Neural crest cell (in vitro differentiated cells): ENCODE measurements at places on chromosomes 2 and 18. TPM values are rescaled to one million over a fixed set of nuclear protein-coding genes. Genes with fewer than 3 reads are reported as not detected.

- H3K4me1 ChIP-seq = peaks cover 9% of the 10 kb centered on the region
- no peak for DNase-seq
- no peaks in the 10 kb centered on the region for H3K27me3 ChIP-seq
- H3K36me3 ChIP-seq = peaks cover 2% of the 10 kb centered on the region
Measured at GRCh38 chr18:703213-703967, 9.0 kb downstream of the ENOSF1 start.

DNA sequence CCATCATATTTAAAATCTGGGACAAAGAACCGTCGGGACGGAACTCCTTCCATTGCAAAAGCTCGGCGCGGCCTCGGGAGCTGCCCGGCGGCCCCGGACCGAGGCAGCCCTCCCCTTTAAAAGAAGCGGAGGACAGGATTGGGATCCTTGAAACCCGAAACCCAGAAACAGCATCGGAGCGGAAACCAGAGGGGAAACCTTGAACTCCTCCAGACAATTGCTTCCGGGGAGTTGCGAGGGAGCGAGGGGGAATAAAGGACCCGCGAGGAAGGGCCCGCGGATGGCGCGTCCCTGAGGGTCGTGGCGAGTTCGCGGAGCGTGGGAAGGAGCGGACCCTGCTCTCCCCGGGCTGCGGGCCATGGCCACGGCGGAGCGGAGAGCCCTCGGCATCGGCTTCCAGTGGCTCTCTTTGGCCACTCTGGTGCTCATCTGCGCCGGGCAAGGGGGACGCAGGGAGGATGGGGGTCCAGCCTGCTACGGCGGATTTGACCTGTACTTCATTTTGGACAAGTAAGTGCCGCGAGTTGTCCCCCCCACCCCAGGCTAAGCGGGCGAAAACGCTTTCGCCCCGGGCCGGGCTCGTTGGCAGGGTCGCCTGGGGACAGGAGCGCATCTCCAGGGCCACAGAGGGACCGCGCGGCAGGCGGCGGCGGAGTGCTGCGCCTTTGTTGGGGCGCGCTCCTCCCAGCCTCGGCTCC lies at the start of gene ANTXR1:
Gene ANTXR1, plus strand, starts transcription at position 38 of the 698 bp plus-strand sequence. Its CDS starts 321 bp downstream, at position 359.
- H3K4me1 ChIP-seq = peaks cover 31% of the 10 kb centered on the region
- peak; percentile 51 for DNase-seq
- H3K27me3 ChIP-seq = peaks cover 58% of the 10 kb centered on the region
- no peaks in the 10 kb centered on the region for H3K36me3 ChIP-seq
- H3K27ac ChIP-seq = peak within 1 kb of the TSS; percentile 92

DNA sequence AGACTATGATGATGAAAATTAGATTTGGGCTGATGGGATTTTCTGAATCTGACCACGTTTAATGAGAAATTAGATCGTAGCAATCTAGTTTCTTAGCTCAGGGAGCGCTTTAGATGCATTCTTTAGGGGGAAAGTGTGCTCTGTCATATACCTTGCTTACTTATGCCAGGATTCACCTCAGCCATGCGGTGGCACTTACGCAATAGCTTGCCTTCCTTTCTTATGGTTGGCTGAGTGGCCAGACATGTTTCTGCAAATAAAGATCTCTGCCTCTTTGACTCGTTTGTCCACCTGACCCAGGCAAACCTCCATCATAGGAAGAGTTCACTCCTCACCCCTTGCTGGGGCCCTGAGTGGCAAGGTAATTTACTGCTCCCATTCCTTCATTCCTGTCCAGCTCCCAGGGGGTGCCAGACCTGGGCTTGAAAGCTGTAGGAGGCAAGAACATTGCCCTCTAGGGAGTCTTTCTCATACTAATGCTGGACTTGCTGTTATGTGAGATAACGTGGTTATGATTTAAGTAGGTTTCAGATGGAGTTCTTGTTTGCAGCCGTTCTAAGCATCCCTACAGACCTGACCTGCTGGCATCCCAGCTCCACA lies 57.1 kb downstream of the FBLN7 start:
- no peak for DNase-seq
- H3K36me3 ChIP-seq = peaks cover 13% of the 10 kb centered on the region
- no peak overlapping the region for H3K4me3 ChIP-seq
- H3K4me1 ChIP-seq = no peaks in the 10 kb centered on the region
- no peaks in the 10 kb centered on the region for H3K27me3 ChIP-seq

DNA sequence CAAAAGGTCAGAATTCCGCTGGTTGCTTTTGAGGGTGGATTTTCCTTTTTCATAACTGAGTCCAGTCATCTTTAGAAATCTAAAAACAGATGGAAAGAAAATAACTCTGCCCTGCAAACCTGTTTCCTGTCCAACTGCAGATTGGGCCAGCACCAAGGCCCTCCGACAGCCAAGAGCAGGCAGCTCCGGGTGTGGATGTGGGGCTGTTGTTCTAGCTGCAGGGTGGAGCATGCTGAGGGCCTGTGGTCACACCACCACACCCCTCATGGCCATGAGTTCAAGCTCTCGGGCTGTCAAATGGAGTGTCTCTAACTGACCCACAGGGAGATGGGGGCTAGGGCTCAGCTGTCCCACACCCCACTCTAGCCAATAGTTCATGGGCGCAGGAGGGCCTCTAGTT lies 69.3 kb upstream of the BZW1 start:
- no peak overlapping the region for H3K27ac ChIP-seq
- H3K36me3 ChIP-seq = no peaks in the 10 kb centered on the region
- no peak overlapping the region for H3K4me3 ChIP-seq
- no peaks in the 10 kb centered on the region for H3K4me1 ChIP-seq
- H3K27me3 ChIP-seq = peaks cover 9% of the 10 kb centered on the region

DNA sequence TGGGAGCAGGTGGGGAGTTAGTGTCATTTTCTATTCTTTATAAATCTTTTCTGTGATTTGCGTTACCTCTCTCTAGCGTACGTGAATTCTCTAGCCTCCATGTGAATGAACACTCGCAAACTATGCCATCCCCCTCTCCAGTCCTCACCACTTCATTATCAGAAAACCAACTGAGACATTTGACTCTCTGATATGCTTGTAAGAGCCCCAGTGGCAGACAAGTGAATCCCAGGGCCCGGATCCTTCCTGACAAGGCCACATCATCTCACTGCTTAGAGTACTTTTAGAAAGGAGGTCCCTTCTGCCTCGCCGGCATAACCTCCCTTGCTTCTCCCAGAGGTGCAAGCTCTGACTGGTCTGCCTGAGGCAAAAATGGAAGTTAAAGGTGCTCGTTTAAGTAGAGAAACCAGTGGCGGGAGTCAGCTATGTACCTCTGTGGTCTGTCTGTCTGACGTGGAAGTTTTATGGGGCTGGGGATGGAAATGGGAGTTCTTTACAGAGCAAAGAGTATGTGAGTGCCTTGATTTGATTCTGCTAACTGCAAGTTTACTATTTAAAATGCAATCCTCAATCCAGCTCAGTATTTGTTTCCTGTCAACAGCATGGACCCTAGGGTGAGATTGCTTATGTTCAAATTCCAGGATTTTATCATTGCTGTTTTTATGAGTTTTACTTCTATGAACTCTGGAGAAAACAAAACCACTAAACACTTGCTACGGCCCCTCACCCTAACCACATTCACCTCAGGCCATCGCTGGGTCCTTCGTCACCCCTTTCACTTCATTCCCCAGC lies 114.9 kb upstream of the MSTN start:
- DNase-seq = no peak
- no peak overlapping the region for H3K27ac ChIP-seq
- H3K4me1 ChIP-seq = peaks cover 15% of the 10 kb centered on the region
- peak overlapping the region; percentile 32 for H3K4me3 ChIP-seq

DNA sequence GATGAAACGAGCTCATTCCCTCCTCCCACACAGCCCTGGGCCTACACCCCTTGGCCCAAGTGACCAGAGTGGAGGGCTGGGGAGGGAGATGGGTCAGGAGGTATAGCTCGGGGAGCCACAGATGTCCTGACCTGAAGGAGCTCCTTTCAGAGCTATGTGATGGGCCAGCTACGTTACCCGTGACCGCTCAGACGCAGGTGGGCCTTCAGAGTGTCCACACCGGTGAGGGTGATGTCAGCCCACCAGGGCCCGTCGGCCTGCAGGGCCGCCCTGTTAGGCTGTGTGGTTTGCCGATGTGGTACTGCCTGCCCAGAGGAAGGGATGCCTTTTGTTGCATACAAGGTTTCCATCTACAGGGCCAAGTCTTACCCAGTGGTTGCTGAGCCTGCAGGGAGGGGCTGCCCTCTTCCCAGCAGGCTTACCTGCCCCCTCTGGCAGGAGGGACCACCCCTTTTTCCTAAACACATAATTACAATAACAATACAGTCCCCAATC lies 41.8 kb upstream of the FOSL2 start:
- no peaks in the 10 kb centered on the region for H3K4me1 ChIP-seq
- DNase-seq = no peak
- no peak overlapping the region for H3K4me3 ChIP-seq
- H3K27ac ChIP-seq = no peak overlapping the region

- no peak for DNase-seq
- no peaks in the 10 kb centered on the region for H3K27me3 ChIP-seq
- no peak overlapping the region for H3K4me3 ChIP-seq
- H3K36me3 ChIP-seq = no peaks in the 10 kb centered on the region
- no peak overlapping the region for H3K27ac ChIP-seq
Measured at GRCh38 chr2:59018737-59019136, 777.6 kb upstream of the FANCL start.

Gene RAB31
- 18.9 and 23.6 TPM in 2 replicates for total RNA-seq
